Stimulated activated CD4-positive, alpha-beta T cell treated with anti-CD3 and anti-CD28 coated beads, Interleukin-15, amount 100 ng/mL, for 48 hours (primary cell): ENCODE measurements at places on chromosomes 12 and 14.

- no peak for DNase-seq
These were observed 73.8 kb upstream of the RIN3 start for GRCh38 chr14:92439537-92440344.

DNA sequence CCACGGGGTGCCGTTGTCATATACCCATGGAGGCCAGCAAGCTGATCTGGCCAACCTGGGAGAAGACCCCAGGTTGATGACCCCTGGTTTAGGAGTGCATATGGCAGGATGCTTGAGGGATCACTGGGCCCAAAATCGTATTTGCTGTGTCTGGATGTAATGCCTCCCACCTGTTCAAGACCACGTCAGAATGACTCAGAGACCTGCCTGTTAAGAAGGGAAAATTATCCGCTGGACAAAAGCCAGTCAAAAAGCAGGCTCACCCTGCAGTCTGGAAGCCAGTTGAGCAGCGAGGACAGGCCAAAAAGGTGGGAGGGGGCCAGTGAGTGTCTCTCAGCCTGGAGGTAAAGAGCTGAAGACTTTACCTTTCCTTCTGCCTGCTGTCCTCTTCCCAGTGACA is 449.2 kb downstream of the DPF3 start:
- no peak for DNase-seq

DNA sequence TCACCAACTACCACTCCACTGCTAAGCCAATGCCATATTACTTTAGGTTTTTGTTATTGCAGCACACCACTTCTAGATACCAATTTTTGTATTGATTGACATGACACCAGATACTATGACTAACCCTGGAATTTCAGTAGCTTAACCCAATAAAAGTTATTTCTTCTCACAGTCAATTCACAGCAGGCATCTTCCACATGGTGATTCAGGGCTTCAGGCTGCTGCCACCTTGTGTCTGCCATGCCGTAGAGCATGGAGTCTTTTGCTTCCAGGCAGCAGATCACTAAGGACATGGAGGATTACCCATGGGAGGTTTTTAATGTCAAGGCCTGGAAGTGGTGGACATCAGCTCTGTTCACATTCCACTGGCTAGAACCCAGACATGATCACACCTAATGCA is 56.4 kb upstream of the LTA4H start:
- no peak for DNase-seq

DNA sequence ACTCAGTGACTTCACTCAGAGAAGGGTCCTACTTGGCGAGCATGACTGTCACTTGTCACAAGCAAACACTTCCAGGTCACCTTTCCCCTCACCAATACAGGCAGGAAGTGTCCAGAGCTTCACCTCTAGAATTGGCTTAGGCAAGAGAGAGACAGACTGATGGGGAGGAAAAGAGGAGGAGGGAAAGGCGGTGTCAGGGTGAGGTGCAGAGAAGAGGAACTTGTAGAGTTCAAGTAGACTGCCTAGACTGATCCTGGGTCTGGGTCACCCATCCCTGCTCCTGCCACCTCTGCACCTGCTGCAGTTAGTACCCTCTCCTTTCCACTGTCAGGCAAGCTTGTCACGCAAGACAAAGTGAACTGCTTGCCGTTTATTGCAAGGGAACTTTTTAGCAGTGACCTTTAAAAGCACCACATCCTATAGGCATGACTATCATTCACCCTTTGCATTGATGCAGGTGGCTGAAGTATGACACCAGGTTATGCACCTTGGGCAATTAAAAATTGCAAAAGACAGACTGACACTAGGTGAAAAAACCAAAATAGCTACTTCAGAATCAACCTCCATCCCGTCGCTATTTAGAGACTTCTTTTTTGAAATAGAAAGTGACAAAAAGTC is 292.4 kb downstream of the SYT1 start:
- DNase-seq = no peak

- no peak for DNase-seq
These were observed 252.6 kb upstream of the RMST start for GRCh38 chr12:97209997-97210396.

GRCh38 chr14:105472486-105472991 is 2.1 kb upstream of the CRIP2 start:
- no peak for DNase-seq

DNA sequence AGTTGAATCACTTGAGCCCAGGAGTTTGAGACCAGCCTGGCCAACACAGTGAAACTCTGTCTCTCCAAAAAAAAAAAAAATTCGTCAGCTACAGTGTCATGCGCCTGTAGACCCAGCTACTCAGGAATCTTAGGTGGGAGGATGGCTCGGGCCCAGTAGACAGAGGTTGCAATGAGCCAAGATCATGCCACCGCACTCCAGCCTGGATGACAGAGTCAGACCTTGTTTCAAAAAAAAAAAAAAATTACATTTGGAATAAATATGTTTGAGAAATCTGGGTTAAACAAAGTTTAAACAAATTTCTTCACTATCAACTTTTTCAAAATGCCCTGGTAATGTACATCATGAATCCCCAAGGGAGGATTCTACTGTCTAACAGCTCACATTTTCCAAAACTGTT is 187.0 kb upstream of the RASSF8 start:
- DNase-seq = no peak

DNA sequence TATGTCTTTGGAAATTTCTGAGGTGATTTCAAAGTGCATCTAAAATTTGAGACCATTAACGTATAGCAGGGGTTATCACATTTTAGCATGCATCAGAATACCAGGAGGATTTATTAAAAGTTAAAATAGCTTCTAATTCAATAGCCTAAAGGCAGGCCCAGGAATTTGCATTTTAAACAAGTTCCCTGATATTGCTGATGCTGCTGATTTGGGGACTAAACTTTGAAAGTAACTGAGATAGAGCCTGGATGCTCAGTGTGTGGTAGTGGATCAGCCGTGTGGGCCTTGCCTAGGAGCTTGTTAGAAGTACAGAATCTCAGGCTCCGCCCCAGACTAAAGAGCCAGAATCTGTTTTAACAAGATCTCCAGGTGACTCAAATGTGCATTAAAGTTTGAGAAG is 375.0 kb upstream of the FBXO33 start:
- DNase-seq = no peak

DNA sequence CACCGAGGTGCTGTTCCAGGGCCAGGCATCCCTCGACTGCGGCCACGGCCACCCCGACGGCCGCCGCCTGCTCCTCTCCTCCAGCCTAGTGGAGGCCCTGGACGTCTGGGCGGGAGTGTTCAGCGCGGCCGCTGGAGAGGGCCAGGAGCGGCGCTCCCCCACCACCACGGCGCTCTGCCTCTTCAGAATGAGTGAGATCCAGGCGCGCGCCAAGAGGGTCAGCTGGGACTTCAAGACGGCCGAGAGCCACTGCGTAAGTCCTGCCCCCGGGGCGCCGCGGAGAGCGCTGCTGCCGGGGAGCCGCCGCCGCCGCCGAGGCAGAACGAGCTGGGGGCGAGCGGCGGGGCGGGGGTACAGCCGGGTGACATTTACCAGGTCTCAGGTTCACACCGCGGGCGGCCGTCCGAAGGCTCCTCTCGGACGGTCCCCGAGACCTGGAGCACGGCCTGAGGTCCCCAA is 1.4 kb downstream of the PLXNC1 start:
- DNase-seq = no peak

- no peak for DNase-seq
These were observed 158.0 kb downstream of the KCNK10 start for GRCh38 chr14:88164906-88165534.

- DNase-seq = no peak
These were observed 34.3 kb upstream of the LRRC10 start for GRCh38 chr12:69645031-69645430.

- DNase-seq = no peak
These were observed 28.1 kb downstream of the CBX5 start for GRCh38 chr12:54251667-54252284.

- no peak for DNase-seq
These were observed 115.0 kb upstream of the RPH3A start for GRCh38 chr12:112676507-112676906.

DNA sequence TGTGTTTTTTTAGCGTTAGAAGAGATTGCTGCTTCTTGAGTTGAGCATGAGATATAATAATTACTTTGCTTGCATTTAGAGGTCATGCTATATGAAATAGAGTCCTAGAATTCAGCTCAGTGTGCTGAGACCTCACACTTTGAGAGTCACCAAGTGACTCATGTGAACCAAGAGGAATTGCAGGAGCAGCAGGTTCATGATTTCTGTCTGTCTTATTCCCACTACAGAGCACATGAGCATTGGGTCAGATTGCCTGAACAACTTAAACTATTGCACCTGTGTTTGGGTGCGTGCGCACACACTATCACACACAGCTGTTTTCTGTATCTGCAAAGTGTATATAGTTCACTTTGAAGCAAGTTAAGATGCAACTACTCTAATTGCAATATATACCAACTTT is 109.3 kb downstream of the FGD4 start:
- no peak for DNase-seq

DNA sequence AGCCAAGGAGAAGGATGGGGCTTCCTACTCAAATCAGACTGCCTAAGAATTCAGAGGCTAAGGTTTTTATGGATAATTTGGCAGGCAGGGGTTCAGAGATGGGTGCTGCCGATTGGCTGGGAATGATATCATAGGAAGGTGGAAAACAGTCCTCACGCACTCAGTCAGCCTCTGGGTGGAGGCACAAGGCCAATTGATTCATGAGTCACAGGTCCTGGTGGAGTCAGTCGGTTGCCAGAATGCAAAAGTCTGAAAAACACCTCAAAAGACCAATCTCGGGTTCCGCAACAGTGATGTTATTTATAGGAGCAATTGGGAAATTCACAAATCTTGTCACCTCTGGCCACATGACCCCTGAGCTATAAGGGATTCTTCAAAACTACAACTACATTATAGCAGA is 105.5 kb downstream of the GXYLT1 start:
- no peak for DNase-seq

DNA sequence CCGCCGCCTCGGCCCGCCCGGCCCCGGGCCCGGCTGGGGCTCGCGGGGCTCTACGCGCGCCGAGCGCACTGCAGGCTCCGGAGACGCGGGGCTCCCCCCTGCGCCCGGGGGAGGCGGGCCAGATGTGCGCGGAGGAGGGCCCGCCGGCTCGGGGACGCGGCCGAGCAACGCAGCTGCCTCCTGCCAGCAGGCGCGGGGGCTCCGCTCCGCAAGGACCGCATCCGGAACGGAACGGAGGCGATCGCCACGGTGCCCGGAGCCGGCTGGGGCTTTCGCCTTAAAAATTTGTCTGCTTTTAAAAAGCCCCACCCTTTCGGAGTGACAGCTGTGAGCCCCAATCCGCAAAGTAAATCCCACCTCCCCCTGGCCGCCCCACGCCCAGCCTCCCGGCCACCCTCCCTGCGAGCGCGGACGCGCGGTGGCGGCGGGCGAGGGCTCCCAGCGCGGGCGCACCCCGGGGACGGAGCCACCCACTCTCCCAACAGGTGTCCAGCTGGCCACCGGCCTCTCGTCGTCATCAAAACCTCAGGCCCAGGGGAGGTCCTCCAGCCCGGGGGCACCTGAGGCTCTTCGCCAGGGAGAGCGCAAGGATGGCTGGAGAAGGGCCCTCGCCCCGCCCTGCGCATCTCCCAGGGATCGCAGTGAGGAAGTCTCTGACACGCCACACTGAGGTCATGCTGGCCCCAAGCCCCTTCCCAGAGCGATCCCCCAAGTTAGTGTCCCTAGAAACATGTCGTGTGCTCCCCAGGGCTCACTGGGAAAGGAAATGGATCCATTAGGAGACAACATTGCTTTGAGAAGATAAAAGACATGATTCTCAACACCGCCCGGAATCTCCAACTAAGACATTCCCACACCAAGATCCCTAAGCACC is at the start of gene TMEM132D:
TMEM132D (minus strand) TSS at position 70 of the 874 bp plus-strand sequence.
- no peak for DNase-seq

DNA sequence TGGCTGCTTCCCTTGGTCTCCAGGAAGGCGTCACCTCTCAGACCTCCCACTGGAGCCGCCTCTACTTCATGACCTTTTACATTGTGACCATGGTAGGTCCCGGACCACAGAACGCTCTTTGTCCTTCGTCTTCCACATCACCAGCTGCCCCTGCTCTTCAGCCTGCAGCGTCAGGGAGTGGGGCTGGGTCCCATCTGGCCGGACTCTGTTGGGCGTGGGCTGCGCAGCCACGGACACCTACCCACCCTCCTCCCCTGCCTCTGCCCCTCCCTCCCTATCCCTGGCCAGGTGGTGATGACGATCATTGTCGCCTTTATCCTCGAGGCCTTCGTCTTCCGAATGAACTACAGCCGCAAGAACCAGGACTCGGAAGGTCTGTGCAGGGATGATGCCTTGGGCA is 43.3 kb downstream of the SLC8B1 start:
- DNase-seq = no peak

- no peak for DNase-seq
These were observed 6.5 kb downstream of the RAD51AP1 start for GRCh38 chr12:4545195-4545594.

DNA sequence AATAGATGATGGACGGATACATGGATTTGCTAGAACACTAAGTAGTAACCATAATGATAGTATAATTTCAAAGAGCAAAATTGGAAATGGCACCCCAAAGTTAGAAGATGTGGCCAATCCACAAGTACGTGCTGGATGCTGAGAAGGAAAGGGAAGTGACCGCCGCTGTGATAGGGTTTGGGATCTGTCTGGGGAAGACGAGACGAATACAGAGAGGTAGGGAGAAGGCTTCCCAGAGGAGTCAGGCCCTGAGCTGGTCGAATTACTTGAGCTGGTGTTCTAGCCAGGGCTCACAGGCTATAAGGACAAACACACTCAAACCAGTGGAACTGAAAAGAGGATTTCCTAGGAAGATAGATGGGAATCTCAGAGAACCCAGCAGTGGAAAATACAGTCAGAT is 9.4 kb upstream of the ACVR1B start:
- no peak for DNase-seq

DNA sequence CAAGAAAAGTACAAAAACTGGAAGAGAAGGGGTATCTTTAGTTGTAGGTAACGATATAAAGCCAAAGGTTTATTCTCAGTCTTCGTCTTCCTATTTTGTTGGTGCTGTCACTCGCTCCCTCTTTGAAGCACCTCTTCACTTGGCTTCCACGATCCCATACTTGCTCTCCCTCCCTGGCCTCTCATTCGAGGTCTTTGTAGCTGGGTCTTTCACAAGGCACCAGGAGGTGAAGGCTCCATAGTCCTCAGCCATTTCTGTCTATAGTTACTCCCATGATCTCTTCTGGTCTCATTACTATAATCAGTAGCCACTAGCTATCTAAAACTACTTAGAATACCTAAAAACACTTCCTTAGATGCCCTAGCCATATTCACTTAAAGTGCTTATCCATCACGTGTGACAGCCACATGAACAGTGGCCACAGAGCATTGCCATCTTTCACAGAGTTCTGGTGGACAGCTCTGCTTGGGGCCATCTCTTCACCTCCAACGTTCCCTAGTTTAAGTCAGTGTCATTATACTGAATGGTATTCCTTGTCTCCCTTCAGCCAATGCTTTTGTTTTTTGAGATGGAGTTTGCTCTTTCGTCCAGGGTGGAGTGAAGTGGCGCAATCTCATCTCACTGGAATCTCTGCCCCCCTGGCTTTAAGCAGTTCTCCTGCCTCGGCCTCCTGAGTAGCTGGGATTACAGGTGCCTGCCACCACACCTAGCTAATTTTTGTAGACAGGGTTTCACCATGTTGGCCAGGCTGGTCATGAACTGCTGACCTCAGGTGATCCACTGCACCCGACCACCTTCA is 57.1 kb downstream of the ATP2A2 start:
- no peak for DNase-seq

- no peak for DNase-seq
These were observed 34.8 kb downstream of the MEG3 start for GRCh38 chr14:100860556-100861187.
